ENCODE measurements at places on chromosomes 7 and 10. TPM values are rescaled to one million over a fixed set of nuclear protein-coding genes. Genes with fewer than 3 reads are reported as not detected.

The STRIP2 gene
- total RNA-seq = 9.6 TPM

The UNCX gene
- not detected for total RNA-seq

DNA sequence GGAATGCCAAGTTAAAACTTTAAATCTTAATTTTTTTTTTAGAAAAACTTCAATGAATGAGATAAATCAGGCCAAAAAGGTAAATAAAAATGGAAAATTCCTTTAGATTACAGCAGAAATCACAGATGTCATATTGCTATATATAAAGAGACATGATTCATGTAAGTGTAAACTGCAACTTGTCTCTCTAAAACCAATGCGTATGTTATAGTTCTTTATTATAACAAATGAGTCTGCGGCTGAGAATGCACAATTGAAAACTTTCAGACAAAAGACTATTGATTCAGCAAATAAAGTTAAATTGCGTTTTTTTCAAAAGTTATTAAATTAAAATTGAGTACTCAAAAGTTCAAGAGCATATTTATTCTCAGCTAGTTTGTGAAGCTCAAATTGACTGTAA lies 425.3 kb downstream of the PARD3 start:
- DNase-seq = no peak

The NUTM2A gene
- 0.17 TPM for total RNA-seq

The MKX gene
- 0.39 TPM for total RNA-seq

The TMEM139 gene
- not detected for total RNA-seq

DNA sequence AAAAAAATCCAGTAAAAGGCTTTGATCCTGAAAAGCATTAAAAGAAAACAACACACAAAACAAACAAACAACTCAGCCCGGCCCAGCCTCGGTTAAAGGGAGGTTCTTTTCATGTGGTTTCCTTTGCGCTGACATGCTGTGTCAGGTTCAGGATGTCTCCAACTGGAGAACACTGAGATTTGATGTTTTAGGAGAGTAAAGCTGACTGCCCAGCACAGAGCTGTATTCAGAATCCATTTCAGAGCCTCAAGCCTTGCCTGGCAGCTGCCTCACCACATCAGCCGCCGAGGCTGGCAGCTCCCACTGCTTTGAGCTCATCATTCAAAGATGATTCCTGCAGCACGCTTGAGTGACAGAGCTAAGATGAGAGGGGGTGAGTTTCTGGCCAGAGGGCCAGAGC lies 205.8 kb upstream of the LYZL1 start:
- no peak for DNase-seq

The TEX36 gene
- not detected for total RNA-seq

- peak; percentile 87 for DNase-seq
These were observed 262.8 kb upstream of the AOAH start for GRCh38 chr7:36986948-36987724.

The DRGX gene
- not detected for total RNA-seq

The CACNA2D1 gene
- 5.4 TPM for total RNA-seq

DNA sequence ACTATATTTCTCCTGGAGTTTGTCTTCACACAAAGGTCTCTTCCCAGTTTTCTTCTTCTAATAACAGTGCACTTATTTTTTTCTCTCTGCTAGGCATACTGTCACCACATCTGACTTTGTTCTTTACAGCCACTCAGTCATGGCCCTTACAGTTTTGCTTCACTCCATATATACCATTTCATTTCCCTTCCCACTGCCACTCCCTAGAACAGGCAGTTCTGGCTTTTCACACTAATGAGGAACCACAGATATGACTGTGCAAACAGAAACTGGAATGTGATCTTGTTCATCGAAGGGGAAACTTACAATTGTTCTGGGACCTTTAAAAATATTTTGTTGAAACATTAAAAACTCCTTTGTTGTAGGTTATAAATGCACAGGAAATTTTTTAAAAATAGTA lies 67.3 kb downstream of the EPDR1 start:
- peak; percentile 81 for DNase-seq

- no peak for DNase-seq
These were observed 115.5 kb upstream of the DIP2C start for GRCh38 chr10:804787-805619.

DNA sequence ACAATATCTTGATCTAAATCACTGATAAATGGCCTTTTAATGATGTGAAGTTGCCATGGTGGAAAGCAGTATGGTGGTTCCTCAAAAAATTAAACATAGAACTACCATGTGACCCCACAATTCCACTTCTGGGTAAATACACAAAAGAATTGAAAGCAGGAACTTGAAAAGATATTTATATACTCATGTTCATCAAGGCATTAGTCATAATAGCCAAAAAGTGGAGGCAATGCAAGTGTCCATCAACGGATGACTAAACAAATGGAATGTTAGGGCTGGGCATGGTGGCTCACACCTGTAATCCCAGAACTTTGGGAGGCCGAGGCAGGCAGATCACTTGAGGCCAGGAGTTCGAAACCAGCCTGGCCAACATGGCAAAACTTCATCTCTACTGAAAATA lies 2.0 kb upstream of the DNAJC12 start:
- peak; percentile 12 for DNase-seq

The C7orf57 gene
- 0.91 TPM for total RNA-seq

Measured in Daoy (cell line).